ENCODE measurements at places on chromosomes 2 and 18.

GRCh38 chr2:108145557-108146326 is 94.0 kb upstream of the SULT1C3 start:
- no peak for DNase-seq

DNA sequence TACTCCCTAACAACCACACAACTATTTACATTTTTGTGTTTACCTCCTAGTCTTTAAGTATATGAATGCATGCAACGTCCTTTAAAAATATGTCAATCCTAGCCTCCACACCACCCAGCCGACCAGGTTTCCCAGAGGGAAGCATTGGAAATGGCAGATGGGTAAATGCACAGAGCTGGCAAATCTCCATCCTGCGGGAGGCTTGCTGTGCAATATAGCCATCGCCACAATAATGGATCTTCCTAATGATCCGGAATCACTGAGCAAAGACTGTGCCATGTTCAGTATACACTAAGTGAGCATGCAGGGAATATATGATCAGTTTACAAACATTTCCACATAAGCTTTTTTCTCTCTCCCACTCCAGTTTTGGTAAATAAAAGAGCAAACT is 131.8 kb downstream of the NEDD4L start:
- no peak for DNase-seq

DNA sequence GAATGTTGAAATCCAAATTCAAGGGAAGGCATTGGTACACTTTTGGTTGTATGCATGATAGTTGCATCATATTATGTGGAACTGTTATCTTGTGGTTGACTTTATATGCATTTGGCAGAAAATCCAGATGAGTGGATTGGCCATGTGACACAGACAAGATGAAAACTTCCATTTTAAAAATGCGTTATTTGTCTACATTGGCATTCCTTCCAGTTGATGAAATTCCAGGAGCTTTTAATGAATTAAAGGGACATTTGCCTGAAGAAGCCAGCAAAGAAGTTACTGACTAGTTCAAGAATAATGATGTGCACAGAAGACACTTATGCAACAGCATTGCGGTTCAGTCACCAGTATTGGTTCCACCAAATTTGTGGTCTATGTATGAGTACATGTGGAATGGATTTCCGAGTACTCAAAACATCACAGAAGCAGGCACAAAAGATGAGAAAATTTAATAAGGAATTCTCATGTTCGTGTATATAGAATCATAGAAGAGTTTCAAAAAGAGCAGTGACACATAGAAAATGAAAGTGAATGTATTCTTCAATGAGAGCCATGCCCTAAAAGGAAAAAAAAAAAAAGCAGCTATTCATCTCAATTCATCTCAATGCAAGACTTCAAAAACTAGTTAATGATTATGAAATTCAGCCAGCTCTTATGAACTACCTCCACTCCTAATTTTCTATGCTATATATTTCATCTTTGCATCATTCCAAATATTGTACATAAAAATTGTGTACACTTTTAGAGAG is 232.1 kb downstream of the RBM43 start:
- DNase-seq, result no peak

DNA sequence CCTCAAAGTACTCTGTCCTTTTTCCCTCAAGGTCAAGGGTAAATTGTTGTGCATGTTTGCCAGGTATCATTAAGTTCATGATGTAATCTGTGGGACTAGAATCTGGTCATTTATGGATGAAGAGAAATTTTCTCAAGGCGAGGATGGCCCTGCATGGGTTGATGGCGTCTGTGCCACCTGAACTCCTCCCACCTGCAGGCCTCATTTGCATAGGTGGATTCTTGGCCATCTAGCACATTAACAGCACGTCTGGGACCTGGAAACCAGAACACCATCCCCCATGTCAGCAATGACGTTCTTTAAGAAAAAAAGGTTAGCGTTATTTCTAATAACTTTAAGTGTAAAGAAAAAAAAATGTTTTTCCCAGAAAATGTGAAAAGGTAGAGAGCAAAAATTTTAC is 145.8 kb downstream of the ESCO1 start:
- DNase-seq, result no peak

DNA sequence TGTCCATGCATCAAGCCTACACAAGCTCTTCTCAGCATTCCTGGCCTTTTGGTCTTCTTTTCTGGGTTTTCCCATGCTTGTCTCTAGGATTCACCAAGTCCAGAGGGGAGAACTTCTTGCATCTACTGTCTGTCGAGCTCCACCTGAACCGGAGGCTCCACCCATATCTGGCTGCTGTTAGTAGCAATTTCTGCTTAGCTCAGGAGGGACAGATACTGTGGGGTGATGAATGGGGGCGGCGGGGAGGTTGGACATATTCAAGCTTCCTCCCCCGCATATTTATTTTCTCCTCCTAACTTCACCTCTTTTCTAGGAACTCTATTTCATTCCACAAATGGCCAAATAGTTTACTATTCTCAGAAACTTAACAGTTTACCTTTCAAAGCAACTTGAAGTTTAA is 163.5 kb downstream of the PTH2R start:
- DNase-seq, result no peak

DNA sequence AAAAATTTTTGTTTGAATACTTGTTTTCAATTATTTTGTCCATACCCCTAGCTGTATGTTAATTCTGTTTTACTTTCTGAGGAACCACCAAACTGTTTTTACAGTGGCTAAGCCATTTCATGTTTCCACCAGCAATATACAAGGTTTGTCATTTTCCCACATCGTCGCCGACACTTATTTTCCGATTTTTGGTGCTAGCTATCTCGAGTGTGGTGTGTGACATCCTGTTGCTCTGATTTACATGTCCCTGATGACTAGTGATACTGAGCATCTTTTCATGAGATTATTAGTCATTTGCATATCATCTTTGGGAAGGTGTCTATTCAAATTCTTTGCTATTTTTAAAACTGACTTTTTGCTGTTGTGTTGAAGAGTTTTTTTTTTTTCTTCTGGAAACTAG is 7.2 kb upstream of the GPC1 start:
- no peak for DNase-seq

DNA sequence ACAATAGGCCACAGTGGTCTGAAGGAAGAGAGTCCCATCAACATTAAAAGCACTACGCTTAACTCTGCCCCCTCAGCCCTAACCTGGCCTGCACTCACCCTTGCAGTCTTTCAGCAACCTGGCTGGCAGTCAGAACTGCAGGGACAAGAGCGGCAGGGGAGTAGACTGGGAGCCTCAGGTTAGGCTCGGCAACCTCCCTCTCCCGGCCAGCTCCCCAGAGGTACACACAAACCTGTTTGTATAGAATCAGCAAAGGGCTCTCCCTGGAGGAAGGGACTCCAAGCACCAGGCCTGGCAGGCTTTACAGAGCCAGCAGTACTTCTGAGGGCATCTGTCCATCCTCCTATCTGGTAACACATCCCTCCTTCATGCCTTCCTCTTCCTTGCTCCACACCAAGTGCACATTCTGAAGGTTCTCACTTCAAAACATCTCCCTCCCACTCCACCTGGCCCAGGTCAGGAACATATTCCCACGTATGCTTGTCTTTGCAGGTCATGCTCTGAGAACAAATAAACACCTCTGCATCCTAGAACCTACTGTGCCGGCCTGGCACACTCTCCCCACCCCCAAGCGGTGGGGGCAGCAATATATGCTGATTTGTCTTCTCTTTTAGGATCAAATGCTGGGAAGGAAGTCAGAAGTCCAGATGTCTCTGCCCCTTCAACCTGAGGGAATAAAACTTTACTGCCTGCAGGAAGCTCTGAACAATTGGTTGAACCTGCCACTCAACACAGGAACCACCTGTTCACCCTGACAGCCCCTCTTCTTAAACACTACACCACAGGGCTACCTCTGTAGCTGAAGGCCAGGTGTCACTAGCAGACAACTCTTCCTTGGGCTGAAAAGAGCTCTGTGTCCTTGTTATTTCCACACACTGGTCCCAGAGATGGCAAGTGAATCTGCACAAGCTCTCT is 12.6 kb upstream of the SFXN5 start:
- DNase-seq, result no peak

DNA sequence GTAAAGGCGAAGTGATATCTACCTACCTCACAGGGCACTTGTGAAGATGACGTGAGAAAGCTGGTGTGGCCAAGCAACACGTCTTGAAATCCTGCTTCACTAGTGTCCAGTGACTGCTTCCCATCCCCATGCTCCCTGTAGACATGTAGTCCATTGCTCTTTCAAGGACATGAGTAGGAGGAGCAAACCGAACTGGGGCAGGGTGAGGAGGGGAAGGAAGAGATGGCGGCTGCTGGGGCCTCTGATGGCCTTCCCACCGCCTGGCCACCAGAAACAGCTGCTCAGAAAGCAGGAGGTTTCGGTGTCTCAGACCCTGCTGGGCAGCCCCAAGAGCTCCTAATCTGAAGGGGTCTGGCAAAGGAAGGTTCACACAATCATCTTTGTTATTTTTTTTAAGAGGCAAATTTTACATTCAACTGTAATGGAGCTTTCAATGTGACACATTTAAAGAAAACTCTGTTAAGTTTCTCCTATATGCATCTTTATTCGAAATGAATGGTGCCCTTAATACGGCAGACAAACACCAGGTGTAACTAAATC is 14.7 kb downstream of the CPLX4 start:
- DNase-seq, result no peak

GRCh38 chr2:128778843-128779242 is 460.2 kb upstream of the HS6ST1 start:
- DNase-seq, result no peak

DNA sequence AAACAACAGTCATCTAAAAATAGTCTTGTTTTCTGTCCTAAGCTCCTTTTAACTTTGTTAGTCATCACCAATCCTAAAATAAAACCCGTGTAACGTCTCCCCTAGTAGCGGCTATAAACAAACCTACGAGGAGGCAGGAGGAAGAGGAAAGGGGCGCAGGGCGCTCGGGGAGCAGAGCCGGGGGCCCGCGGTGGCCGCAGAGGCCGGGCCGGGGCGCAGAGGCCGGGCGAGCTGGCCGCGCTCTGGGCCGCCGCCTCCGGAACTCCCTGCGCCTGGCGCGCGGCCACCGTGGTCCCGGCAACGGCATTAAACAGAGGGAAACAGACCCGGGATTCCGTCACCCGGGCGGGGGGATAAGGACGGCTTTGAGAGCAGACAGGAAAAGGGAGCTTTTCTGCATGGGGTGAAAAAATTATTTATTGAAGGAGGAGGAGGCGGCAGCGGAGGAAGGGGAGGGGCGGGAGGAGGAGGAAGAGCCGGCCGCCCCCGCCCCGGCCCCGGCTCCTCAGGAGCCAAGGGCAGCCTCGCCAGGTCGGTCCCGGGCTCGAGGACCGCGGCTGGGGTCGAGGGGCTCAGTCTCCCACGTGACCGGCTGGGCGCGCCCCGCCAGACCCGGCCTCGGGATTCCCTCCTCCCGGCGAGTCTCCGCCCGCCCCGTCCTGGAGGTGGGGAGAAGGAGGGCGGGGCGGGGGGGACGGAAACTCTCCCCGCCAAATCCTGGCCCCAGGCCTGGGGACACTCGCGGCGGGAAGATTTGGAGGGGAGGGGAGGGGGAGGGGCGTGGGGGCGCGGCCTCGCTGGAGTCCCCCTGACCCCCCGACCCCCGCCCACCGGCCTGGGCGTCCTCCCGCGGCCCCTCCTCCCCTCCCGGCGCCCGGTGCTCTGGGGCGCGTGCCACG is 1.8 kb upstream of the NFATC1 start:
- no peak for DNase-seq

DNA sequence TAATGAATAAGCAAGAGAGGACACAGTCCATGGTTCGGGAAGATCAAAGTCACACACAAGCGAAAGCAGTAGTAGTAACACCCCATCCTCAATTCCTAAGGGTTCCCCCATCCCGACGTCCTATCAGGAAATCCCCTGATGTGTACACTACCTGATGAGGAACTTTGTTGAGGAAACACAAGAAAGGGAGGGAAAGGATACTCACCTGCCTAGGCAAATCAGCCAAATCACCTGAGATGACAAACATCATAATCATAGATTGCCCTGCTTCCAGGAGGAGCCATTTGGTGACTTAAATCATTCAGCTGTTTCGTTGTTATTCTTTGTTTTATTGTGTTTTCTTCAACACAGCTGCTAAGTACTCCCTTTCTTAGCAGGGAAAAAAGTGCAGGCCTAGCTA is 55.5 kb upstream of the SPOPL start:
- DNase-seq, result no peak

DNA sequence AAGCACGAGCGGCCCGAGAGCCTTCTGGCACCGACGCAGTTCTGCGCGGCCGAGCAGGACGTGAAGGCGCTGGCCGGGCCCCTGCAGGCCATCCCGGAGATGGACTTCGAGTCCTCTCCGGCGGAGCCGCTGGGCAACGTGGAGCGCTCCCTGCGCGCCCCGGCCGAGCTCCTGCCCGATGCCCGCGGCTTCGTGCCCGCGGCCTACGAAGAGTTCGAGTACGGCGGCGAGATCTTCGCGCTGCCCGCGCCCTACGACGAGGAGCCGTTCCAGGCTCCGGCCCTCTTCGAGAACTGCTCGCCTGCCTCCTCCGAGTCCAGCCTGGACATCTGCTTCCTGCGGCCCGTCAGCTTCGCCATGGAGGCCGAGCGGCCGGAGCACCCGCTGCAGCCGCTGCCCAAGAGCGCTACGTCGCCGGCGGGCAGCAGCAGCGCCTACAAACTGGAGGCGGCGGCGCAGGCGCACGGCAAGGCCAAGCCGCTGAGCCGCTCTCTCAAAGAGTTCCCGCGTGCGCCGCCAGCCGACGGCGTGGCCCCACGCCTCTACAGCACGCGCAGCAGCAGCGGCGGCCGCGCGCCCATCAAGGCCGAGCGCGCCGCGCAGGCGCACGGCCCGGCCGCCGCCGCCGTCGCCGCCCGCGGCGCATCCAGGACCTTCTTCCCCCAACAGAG is 70.4 kb downstream of the ARHGEF33 start:
- DNase-seq, result peak; percentile 41

DNA sequence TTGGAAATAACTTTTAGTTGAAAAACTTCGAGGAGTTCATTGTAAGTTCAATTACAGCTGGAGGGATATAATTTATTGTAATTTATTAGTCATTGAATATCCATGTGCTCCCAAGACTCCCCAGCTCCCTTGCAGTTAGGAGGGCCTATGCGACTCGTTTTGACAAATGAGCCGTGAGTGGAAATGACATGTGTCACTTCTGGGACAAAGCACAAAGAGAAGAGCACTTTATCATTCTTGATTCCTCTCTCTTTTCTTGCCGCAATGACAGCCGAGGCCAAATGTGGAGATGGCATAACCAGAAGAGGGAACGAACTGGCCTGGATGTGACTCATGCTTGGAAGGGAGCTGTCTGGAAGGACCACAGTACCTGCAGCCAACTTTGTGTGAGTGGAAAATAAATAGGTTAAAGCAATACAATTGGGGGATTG is 44.2 kb upstream of the ITSN2 start:
- no peak for DNase-seq

DNA sequence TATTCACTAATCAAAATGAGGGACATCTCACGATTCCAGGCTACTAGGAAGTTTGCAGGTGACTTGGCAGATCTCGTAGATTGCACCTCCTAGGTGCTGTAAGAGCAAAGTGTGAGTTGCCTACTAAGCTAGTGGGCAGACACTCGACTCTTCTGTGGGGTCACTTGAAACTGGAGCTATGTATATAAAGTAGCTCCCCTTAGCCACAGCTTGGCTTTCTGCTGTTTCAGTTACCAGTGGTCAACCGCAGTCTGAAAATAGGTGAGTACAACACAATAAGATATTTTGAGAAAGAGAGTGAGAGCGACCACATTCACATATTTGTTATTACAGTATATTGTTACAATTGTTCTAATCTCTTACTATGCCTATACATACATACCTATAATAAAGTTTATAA is 23.3 kb downstream of the CTAGE1 start:
- no peak for DNase-seq

GRCh38 chr18:57621246-57621604 is 411 bp downstream of the NARS1 start:
- no peak for DNase-seq

- DNase-seq, result no peak
Observed at GRCh38 chr18:77147418-77147852, 14.9 kb upstream of the MBP start.
